ENCODE measurements at places on chromosomes 2 and 18.
A peak's percentile ranks its signal among the peaks of the same experiment; 100 is the strongest.

DNA sequence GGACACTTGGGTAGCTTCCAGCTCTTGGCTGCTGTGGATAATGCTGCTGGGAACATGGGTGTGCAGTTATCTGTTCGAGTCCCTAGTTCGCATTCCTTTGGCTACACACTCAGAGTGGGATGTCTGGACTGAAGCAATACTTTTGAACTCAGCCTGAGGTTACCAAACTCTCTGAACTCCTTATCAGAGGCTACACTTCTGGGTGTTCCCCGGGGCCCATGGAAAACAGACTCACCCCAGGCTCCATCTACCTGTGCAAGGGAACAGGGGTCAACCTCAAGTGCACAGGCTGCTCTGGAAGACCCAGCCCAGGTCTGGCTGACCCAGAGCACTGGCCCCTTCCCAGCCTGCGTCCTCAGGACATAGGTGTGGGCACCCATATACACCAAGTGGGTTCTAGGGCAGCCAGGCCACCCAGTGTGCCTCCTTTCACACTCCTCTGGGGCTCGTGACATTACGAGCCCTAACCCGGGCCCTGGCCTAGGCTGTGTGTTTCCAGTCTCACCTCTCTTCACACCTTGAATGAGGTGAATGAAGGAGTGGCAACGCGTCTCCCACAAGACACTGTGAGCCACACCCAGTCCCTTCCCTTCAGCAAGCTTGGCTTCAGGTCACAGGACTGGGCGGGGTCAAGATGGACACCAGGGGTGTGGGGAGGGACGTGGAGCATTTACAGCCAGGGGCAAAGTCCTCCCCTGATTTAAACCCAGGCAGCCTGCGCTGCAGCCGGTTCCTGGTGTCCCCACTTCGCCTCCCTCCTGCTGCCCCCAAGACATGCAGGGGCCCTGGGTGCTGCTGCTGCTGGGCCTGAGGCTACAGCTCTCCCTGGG, at the start of gene ALPI:
ALPI (plus strand) TSS at position 728 of the 830 bp plus-strand sequence; CDS start at position 775, 47 bp downstream.
- DNase-seq, result no peak

GRCh38 chr2:101759162-101759561, 61.7 kb downstream of the MAP4K4 start:
- no peak for DNase-seq

DNA sequence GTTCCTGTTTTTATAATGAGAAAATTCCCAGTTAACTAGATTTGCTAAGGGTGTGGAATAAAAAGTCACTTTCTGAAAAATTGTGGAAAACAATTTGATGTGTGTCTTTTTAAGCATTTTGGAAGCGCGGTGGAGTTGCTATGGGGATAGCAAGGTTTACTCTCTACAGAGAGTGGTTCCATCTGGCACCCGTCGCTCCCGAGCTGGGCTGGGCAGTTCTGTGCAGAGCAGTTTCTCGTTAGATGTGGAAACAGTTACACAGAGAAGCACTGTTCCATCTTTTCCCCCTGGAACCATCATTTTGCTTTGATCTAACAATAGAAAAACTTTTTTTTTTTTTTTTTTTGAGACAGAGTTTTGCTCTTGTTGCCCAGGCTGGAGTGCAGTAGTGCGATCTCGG, 17.4 kb downstream of the LDLRAD4 start:
- no peak for DNase-seq

GRCh38 chr2:240310201-240310600, 125.3 kb upstream of the GPC1 start:
- DNase-seq, result no peak

- DNase-seq, result no peak
Measured at GRCh38 chr2:236935083-236935482, 150.6 kb upstream of the COPS8 start.

DNA sequence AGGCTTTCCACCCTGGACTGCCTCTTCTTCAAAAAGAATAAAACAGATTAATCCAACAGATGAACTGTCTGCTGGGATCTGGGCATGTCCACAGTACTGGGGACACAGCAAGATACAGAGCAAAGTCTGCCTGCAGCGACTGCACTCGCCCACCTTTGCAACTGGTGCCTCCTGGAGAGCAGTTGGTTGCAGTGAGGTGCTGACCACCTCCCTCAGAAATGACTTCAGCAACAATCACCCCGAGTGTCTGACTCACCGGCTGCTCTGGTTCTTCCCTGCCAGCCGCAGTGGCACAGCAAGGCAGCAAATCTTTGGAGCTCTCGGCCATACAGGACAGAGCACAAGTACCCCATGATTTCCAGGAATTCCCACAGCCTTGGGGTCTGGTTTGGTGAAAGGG, 179.7 kb downstream of the ANAPC1 start:
- no peak for DNase-seq

- no peak for DNase-seq
Measured at GRCh38 chr2:165627470-165627869, 158.0 kb downstream of the CSRNP3 start.

DNA sequence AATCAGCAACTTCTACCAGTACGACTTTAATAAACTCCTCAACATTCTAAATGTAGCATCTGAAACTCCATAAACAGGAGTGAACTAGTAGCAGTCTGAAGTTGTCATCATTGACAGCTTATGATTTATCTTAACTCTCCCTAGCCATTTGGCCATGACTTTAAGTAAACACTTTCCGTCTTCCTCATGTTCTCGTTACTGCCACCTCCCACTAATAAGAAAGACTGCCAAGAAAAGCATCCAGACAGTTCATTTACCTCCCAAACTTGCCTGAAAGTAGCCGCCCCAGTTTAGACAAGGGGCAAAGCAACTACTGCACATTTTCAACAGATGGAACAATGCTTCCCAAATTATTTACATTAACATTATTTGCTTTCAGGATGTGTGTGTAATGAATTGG, 287.5 kb downstream of the OSR1 start:
- no peak for DNase-seq

GRCh38 chr2:56464613-56465012, 280.8 kb downstream of the CCDC85A start:
- DNase-seq, result no peak

GRCh38 chr2:170307555-170308351, 129.8 kb downstream of the MYO3B start:
- peak; percentile 80 for DNase-seq

DNA sequence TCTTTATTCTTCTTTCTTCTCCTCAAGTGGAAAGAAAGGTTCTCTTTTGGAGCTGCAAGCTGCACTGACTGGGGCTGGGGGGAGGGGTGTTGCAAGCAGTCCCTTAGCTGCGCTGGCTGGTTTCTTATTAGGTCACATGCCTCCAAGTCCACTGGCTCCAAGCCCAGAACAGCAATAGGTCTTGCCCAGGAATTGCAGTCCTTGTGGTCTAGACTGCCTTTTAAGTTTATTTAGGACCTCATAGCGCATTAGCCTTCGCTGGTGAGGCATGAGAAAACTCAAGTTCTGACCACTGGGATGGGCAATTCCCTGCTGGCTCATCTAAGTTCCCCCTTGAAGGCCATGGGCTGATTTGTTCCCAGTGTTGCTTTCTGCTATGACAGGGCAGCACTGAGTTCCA, 138.6 kb upstream of the SCN7A start:
- DNase-seq, result no peak

DNA sequence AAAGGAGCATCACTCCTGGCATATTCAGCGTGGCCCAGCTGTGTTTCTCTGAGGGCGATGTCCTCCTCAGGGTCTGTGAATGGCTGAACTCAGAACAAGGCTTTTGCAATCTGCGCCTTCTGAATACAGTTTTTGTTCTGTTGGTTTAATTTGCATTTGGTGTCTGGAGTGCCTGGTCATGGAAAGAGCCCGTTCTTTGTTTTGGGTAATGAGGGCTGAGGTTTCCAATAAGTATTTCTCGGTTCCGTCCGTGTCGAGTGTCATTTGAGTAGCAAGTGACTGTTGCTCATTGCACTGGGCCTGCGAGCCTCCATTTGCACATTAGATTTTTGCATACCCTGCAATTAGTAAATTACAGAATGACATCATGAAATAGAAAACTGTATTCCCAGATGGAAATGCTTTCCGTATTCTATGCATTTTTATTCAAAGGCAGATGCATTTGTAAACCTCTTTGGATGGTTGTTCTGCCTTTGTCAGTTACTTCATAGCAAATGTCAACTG, 57.3 kb downstream of the NEDD4L start:
- DNase-seq, result no peak

GRCh38 chr18:65631766-65632165, 119.0 kb upstream of the CDH7 start:
- DNase-seq, result no peak

DNA sequence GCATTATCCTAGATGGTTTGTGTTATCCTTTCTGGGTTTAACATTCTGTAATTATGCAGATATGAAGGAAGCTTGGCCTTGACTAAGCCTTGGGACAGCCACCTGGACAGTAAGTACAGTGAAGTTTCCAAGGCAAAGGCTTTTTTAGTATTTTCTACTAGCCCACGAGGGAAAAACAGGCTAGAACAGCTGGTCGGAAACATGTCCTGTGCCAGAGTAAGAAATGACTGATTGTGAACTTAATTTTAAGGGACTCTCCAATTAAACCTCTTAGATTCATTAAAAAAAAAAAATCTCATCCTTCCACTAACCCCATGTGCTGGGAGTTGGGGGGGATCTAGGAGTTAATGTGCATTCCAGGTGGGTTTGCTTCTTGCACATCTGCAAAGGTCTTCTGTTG, 720.8 kb downstream of the SLC4A3 start:
- no peak for DNase-seq

DNA sequence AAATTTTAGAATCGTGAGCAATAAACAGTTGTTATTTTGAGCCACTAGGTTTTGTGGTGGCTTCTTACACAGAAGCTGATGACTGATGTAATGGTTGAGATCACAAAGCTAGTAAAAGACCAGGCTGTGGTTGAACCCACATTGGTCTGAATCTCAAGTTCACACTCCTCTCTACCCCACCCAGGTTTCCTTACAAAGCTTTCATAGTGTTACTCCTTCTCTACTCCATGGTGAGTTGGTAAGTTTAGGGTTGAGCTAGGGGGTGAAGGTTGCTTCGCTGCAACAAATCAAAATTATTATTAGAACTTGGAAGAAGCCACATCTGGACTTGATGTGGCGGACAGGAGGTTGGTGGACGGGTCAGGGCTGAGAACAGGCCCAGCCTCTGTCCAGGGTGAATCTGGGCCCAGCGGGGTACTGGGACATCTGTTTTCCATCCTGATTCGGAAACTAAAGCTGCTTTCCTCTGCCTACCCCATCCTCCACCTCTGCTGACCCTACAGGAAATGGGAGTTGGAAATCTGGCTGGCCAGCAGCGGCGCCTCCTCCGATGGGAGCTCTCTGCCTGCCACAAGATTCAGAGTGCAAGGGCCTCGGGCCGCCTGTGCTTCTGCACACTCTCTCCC, 86.3 kb downstream of the ZFP36L2 start:
- no peak for DNase-seq

GRCh38 chr2:60671966-60672365, 84.1 kb upstream of the PAPOLG start:
- DNase-seq, result no peak

GRCh38 chr2:150911766-150912280, 349.8 kb downstream of the RBM43 start:
- no peak for DNase-seq

DNA sequence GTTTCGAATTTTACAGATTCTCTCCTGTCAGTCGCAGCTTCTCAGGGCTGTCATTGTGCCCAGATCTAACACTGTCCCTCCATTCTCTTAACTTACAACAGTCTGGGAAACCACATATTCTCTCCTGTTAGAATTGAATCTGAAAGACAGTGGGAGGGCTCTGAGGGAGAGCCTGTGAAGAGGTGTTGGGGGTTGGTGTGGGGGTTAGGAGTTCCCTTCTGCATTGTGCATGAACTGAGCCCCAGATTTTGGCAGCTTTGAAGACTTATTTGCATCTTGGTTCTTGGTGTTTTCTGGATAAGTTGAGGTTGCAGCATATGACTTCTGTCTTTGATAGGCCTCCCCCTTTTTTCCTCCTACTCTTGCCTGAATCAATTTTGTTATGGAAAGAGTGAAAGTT, 64.1 kb downstream of the TANC1 start:
- no peak for DNase-seq

DNA sequence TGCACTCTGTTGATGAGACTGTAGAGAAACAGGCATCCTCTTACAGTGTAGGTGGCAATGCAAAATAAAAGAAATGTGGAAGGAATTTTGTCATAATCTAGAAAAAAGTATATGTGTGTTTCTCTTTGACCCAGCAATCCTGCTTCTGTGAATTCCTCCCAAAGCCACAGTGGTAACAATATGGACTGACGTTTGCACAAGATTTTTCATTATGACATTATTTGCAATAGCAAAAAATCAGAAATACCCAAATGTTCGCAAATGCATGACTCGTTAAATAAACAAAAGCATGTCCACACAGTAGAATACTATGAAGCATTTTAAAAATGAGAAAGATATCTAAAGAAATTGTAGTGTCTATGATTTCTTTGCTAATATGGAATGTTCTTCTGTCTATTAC, 255.2 kb upstream of the NRP2 start:
- DNase-seq, result no peak

GRCh38 chr2:190254063-190254850, 65.4 kb downstream of the HIBCH start:
- no peak for DNase-seq

- DNase-seq, result no peak
Measured at GRCh38 chr18:42338683-42339082, 383.6 kb downstream of the PIK3C3 start.

DNA sequence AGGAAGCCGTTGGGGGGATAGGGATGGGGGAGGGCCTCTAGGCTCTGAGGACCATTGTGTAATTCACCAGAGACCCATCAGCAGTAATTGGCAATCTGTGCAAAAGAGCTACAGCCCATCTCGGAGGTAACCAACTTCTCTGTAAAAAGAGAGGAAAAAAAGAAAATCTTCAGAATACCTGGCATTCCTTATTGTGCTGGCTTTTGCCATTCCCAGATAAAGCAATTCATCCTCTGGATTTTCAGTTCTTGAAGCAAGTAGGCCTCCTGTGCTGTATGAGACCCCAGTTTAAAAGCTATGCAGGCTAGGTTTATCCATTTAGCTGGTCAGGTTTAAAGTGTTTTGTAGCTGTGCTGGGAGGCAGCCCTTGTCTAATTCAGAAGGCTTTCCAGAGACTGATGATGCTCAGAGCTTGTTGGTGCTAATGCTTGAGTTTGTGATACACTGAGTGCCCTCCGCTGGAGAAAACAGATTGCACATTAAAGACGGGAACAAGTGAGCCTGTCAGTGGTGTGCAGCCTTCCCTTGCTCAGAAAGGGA, at the start of gene LRRTM4:
LRRTM4 (minus strand) TSS at position 446 of the 540 bp plus-strand sequence.
- peak; percentile 9 for DNase-seq

DNA sequence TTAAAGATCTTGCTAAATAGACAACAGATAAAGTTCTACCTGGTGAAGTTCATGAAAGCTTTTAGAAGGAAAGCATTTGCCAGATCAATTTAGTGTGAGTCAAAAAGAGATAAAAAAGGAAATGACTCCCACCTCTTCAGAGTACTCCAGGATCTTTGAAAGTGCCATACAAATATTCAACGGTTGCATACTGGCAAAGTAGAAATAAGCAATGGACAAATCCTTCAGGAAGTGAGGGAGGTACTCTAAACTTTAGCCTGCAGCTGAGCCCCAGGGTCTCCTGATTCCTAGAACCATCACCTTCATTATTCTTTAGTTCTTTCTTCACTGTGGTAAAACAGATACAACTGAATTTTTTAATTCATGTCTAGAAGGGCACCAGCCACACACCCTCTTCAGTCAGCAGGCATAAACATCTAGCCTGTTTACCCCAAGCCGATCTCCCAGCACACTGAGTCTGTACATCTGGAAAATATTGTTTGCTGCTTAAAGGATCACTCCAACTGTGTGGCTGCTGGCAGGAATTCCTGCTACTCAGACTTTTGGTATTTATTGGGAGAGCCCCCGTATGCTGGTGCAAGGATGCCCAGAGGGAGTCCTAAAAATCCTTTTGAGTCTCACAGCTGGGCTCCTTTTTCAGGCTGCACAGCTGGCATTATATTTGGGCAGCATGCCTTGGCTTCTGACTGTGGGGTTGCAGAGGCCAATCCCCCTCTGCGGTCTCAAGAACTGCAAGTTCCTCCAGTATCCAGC, 72.3 kb upstream of the SESTD1 start:
- DNase-seq, result no peak
